Esophagus squamous epithelium (tissue), 5 donors: ENCODE measurements at places on chromosomes 2 and 18. TPM values are rescaled to one million over a fixed set of nuclear protein-coding genes. Genes with fewer than 3 reads are reported as not detected.
A peak's percentile ranks its signal among the peaks of the same experiment; 100 is the strongest.

DNA sequence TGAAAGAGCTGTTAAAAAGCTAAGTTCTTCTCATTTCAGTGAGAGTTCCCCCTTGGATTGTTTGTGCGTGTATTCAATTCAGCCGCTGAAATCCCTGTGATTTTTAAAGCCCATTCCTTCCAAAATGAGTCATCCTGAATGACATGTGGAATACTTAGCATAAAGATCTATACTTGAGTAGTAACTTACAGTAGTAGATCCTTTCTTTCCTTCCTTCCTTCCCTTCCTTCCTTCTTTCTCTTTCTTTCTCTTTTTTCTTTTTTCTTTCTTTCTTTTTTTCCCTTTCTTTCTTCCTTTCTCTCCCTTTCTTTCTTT, 18.2 kb upstream of the SOX11 start:
- no peaks in the 10 kb centered on the region for H3K27me3 ChIP-seq
- H3K4me1 ChIP-seq = peaks cover 5% of the 10 kb centered on the region
- H3K4me3 ChIP-seq = no peak overlapping the region
- no peaks in the 10 kb centered on the region for H3K36me3 ChIP-seq
- H3K27ac ChIP-seq = no peak overlapping the region

DNA sequence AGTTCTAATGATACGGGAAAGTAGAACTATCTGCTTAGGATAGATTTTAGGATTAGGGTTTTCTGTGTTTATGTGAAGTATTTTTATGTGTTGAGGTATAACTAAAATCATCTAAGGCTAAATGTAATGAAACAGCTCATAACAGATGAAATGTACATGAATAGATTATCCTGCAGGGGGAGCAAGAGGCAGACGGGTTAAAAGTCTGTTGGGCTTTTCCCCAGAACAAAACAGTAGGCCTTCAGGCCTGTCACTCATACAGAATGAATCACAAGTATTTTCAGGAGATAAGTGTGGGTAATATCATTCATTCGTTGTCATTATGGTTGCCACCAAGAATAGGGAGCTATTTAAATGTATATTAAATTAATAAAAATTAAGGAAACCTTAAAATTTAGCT, 107.9 kb upstream of the IL1R2 start:
- H3K36me3 ChIP-seq = no peaks in the 10 kb centered on the region
- H3K4me1 ChIP-seq = peaks cover 32% of the 10 kb centered on the region
- H3K27me3 ChIP-seq = no peaks in the 10 kb centered on the region
- no peak for DNase-seq

GRCh38 chr2:98004047-98004446, 8.3 kb upstream of the TMEM131 start:
- H3K36me3 ChIP-seq = no peaks in the 10 kb centered on the region
- no peak overlapping the region for H3K27ac ChIP-seq
- DNase-seq = no peak
- H3K4me1 ChIP-seq = no peaks in the 10 kb centered on the region
- H3K27me3 ChIP-seq = no peaks in the 10 kb centered on the region

DNA sequence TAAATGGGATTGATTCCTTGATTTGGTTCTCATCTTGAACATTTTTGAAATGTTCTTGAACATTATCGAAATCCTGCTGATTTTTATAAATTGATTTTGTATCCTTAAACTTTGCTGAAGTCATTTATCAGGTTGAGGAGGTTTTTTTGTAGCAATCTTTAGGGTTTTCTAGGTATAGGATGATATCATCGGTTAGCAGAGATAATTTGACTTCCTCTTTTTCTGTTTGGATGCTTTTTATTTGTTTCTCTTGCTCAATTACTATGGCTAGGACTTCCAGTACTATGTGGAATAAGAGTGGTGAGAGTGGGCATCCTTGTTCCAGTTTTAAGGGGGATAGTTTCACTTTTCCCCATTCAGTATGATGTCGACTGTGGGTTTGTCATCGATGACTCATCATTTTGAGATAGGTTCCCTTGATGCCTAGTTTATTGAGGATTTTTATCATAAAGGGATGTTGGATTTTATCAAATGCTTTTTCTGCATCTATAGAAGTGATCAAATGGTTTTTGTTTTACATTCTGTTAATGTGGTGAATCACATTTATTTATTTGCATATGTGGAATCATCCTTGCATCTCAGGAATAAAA, 201.5 kb upstream of the ZSWIM2 start:
- no peaks in the 10 kb centered on the region for H3K36me3 ChIP-seq
- H3K4me1 ChIP-seq = no peaks in the 10 kb centered on the region
- DNase-seq = no peak
- H3K4me3 ChIP-seq = no peak overlapping the region

GRCh38 chr2:67259556-67260342, 137.4 kb upstream of the ETAA1 start:
- no peak for DNase-seq
- no peaks in the 10 kb centered on the region for H3K27me3 ChIP-seq
- H3K27ac ChIP-seq = peak overlapping the region; percentile 29
- peak overlapping the region; percentile 27 for H3K4me3 ChIP-seq

GRCh38 chr2:151367571-151367970, 10.2 kb downstream of the TNFAIP6 start:
- H3K36me3 ChIP-seq = no peaks in the 10 kb centered on the region
- H3K4me3 ChIP-seq = no peak overlapping the region
- H3K27me3 ChIP-seq = no peaks in the 10 kb centered on the region
- no peak overlapping the region for H3K27ac ChIP-seq
- no peak for DNase-seq

DNA sequence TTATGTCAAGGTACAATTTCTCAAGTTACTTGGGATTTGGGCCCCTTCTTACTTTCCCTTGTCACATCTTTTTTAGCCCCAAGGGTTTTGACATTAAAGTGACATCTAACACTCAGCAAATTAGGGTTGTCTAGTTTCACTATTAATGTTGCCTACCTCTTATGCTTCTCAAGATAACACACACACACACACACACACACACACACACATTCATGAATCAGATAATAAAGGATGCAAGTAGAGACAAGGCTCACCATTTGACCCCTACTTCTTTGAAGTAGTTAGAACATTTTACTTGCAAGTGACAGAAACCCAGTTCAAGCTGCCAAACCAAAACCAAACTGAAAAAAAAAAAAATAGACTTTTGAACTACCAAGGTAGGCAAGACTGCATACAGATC, 138.8 kb downstream of the TRIB2 start:
- H3K4me3 ChIP-seq = no peak overlapping the region
- no peaks in the 10 kb centered on the region for H3K4me1 ChIP-seq
- H3K27me3 ChIP-seq = no peaks in the 10 kb centered on the region
- DNase-seq = no peak

Gene DSG2
- 18.8 TPM for total RNA-seq

Gene MC5R
- total RNA-seq = not detected
